ENCODE measurements at places on chromosomes 3 and 15.

- no peak for DNase-seq
Measured at GRCh38 chr15:36066757-36067156, 512.7 kb upstream of the CDIN1 start.

GRCh38 chr3:48949376-48949717, 30.7 kb downstream of the ARIH2 start:
- no peak for DNase-seq

DNA sequence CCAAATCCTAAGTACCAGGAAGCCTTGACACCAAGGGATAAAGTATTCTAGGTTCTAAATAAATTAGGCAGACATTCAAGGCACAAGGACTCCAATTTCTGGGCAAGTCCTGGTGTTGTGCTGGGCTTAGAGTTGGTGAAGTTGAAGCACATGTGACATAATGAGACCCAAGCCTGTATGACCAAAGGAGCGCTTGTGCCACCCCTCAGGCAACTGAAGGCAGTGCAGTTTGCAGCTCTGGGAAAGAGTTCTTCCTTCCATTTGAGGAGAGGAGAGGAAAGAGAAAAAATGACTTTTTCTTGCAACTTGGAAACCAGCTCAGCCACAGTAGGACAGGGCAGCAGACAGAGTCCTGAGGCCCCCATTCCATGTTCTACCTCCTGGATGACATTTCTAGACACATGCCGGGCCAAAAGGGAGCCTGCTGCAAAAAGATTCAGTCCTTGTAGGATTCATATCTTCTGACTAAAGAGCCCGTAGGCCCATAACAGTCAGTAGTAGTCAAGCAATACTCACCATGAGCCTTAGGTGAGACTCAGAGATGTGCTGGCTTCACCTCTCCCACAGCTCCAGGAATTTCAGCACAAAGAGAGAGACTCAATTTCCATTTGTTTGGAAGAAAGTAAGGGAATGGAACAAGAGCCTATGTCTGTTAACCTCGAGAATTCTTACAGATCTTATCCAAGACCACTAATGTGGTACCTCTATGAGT, 588.8 kb upstream of the BCHE start:
- DNase-seq, result no peak

- no peak for DNase-seq
Measured at GRCh38 chr15:48544778-48545177, 100.7 kb downstream of the FBN1 start.

DNA sequence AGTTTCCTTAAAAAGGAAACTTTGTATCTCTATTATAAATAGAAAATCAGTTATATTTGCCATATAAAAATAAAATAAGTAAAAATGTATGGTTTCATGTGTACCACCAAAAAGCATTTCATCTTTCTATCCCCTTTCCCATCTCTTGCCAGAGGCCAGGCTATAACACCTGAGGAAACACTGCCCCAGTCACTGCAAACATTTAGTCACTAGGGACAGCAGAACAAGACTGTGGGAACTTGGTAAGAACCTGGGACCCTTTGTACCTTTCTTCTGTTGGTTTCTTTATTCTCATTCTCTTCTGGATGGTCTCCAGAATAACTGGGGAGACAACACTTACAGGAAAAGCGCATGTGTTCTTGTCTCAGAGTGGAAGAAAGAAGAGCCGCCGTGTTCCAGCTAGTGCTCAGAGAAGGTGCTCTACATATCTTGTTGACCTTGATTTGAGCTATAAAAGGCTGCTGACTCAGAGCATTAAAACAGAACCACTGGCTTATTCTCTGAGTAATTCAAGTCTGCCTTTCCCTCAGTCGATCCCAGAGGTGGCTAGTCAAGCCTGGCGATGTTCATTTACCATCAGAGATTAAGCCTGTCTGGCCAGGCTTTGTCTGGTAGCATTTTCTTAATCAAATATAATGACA, 361.6 kb downstream of the RBMS3 start:
- no peak for DNase-seq

GRCh38 chr3:194168994-194169393, 33.0 kb downstream of the HES1 start:
- DNase-seq, result no peak

DNA sequence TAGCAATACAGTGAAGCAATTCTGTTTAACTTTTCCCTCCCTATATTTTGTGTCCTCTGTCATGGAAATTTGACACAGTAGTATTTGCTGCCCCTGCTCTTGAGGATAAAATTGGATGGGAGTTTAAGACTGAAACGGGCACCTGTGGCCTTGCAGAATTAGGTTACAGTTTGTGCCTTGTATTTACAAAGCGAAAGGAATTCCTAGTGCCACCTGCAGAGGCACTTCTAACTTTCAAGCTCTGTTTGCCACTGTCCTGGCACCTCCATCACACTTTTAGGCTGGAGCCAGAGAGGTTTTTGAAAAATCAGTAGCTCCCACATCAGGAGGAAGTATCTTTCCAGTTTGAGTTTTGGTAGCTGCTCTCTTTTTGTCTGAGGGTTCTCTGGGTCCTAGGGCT, 39.5 kb downstream of the CD86 start:
- no peak for DNase-seq

GRCh38 chr3:197093871-197094270, 64.3 kb upstream of the MELTF start:
- DNase-seq, result no peak

GRCh38 chr3:171741377-171741776, 68.9 kb downstream of the PLD1 start:
- no peak for DNase-seq

DNA sequence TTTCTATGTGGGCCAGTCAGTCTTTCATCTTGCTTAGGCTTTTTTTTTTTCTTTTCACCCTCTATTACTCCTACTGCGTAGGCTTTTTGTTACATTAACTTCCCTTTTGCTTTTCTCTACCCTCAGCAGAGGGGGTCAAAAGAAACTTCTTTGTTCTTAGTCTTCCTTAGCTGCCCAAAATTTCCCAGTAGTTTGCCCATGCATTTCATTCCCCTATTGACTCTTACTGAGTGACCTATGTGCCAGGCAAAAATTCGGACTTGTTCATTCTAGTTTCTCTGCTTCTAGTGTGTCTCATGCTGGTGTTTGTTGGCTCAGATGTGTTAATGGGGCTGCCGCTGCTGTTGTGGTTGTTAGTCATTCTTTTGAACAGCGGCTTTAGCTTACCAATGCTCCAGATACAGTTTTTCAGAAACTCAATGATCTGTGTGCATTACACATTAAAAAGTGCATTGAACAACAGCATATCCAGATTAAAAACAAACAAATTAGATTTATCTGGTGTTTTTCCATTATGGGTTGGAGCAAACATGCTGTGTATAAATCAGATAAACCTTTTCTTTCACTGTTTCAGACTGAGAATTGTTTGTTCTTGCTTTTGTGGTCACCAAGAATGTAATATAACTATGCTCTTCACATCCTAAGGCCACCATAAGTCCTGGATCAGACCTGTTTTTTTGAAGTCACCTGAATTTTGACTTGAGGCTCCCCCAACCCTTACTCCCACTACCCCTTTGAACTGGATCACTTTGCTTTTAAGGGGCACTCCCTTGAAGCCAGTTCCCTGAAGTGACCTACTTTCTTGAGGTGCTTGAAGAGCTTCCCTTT, 43.1 kb downstream of the PDE8A start:
- DNase-seq, result no peak

DNA sequence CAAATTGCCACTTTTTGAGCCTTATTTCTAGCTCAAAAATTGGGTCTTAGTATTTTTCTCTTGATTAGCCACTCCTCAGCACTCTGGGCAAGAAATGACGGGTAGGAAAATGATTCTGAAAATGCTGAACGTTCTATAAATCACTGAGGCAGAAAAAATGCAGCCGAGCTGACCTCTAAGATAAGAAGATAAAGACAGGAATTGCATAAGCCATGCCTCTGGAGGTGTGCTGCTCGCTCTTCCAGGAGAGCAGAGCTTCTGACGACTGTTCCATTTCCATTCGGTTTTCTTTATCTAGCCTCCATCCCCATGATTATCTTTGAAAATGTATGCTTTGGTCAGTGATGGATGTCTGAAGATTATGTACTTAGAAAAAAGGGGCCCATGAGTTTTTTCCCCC, 558.8 kb upstream of the ADAMTS9 start:
- no peak for DNase-seq

- DNase-seq, result no peak
Measured at GRCh38 chr3:21392526-21392925, 358.5 kb downstream of the ZNF385D start.

DNA sequence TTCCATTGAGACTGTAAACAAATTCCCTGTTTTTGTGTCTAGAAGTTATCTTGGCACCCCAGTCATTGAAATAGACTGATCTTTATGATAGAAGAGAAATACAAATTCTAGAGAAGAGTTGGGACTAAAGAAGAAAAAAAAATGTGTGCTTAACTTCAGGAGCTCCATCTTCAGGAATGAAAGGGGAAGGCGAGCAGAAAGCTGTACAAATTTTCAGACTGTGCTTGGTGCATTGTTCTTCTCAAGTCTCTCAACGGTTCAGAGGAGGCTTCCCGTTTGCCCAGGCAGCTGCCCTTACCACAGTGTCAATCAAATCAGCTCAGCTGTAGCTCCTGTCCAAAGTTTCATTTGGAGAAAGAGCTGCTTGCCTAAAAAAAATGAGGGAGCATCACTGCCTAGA, 41.7 kb downstream of the OXSM start:
- no peak for DNase-seq

GRCh38 chr3:45964139-45964538, 20.9 kb downstream of the CXCR6 start:
- DNase-seq, result no peak

GRCh38 chr3:49469037-49469935, 781 bp upstream of the DAG1 start:
- DNase-seq, result no peak

- DNase-seq, result no peak
Measured at GRCh38 chr3:65178703-65179102, 490.9 kb upstream of the ADAMTS9 start.

GRCh38 chr3:159771865-159772611, 216.6 kb upstream of the IL12A start:
- DNase-seq, result no peak

- no peak for DNase-seq
Measured at GRCh38 chr3:5264093-5264600, 76.6 kb downstream of the EDEM1 start.

DNA sequence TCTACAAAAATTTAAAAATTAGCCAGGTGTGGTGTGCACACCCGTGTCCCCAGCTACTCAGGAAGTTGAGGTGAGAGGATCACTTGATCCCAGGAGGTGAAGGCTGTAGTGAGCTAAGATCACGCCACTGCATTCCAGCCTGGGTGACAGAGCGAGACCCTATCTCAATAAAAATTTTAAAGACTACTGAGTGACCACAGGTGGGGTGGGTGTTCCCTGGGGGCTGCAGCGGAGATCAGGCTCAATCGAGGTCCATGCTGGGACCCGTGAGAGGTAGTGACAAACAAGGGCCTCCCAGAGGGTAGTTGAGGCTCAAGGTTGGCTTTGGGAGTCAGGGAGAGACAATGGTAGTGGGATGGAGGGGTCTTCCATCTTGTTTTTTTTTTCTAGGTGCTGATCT, 38.9 kb upstream of the LIMD1 start:
- no peak for DNase-seq

- DNase-seq, result no peak
Measured at GRCh38 chr3:165837058-165837525, at the start of gene BCHE. Gene BCHE (minus strand): TSS chr3:165837423. CDS start chr3:165831033, 6,390 bp downstream.

DNA sequence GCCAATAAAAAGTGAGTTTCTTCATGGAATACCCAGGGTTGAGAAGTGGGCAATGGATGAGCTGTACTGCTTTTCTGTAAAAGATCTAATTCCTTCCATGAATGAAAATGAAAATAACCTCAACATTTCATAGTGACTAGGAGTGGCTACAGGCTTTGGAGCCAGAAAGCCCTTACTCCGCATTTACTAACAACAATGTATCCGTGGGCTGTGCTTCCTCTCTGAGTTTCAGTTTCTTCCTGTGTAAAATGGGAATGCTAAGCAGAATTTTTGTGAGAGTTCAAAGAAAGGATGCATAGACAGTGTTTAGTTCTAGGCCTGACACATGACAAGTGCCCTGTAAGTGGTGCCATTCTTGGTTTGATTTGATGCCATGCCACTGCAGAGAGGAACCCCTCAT, 47.5 kb upstream of the TM4SF1 start:
- DNase-seq, result no peak

GRCh38 chr3:174425422-174425821, 433.7 kb upstream of the NAALADL2 start:
- no peak for DNase-seq

- no peak for DNase-seq
Measured at GRCh38 chr3:42116466-42116865, 25.3 kb downstream of the TRAK1 start.

GRCh38 chr3:170321321-170322034, 36.0 kb upstream of the SKIL start:
- no peak for DNase-seq

- DNase-seq, result no peak
Measured at GRCh38 chr3:133967992-133968892, 61.5 kb downstream of the SLCO2A1 start.

All from hematopoietic multipotent progenitor cell treated with erythropoietin and hydrocortisone succinate and interleukin-3 and kit ligand, for 15 days (in vitro differentiated cells).